CD4-positive, alpha-beta T cell treated with Interleukin-21 for 1 hour (primary cell): ENCODE measurements at places on chromosomes 12 and 14.

DNA sequence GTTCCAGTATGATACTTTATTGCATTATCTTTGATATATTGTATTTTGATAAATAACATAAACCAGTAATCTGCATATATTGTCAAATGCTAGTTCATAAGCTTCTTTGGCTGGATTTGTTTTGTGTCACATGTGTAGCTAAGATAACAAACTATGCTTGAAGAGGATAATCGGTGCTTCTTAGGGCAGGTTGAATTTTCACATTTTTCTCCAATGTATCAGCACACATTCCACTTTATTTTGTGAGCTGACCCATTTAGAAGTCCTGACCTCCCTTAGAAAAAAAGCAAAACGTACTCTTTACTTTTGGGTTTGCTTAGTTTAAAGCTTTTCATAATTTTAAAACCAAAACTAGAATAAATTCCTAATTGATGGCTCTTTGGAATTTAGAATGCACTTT, 277.7 kb upstream of the DDHD1 start:
- no peak for DNase-seq

DNA sequence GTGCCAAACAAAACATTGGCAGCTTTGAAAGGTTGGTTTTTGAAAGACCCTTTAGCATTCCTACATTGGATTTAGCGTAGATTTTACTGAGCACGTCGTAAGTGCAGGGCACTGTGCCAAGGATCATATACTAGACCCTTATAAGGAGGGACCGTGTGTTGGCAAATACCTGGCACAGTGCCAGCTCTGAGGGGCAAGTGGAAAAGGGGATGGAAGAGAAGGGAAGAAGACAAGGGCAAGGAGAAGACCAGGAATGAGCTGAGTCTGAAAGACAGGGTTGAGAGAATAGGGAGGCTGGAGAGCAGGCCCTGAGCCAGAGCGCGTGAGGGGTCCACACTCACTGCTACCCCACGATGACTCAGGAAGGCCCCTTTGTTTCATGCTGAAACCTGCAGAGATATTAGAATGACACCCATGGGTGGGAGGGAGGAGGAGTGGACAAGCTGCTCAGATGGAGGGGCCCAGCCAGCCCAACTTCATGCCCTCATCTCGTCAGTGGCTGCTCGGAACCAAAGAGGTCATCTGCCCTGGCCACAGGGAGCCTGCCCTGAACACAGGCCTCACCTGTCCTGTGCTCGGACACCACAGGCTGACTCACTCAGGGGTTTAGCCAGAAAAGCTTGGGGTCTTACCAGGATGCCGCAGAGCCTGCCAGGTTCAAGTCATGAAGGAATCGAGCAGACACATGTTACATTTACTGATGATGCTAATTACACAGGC, 25.0 kb downstream of the RAB35 start:
- no peak for DNase-seq

DNA sequence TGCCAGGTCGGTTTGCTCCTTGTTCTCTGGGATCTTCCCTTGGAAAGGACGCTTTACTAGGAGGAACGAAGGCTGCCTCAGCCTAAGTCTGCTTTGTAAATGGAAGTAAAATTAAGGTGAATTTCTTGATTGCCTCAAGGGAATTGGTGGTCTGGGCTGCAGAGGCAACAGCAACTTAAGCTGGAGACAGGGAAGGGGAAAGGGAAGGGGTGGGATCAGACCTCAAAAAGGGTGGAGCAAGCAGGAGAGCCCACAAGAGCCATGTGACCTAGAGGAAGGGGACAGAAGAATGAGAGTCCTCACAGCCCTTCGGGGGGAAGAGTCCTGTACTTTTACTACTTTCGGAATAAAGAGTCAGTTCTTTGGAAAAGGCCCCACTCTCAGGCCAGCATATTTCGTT, 147.9 kb downstream of the PPM1H start:
- no peak for DNase-seq

DNA sequence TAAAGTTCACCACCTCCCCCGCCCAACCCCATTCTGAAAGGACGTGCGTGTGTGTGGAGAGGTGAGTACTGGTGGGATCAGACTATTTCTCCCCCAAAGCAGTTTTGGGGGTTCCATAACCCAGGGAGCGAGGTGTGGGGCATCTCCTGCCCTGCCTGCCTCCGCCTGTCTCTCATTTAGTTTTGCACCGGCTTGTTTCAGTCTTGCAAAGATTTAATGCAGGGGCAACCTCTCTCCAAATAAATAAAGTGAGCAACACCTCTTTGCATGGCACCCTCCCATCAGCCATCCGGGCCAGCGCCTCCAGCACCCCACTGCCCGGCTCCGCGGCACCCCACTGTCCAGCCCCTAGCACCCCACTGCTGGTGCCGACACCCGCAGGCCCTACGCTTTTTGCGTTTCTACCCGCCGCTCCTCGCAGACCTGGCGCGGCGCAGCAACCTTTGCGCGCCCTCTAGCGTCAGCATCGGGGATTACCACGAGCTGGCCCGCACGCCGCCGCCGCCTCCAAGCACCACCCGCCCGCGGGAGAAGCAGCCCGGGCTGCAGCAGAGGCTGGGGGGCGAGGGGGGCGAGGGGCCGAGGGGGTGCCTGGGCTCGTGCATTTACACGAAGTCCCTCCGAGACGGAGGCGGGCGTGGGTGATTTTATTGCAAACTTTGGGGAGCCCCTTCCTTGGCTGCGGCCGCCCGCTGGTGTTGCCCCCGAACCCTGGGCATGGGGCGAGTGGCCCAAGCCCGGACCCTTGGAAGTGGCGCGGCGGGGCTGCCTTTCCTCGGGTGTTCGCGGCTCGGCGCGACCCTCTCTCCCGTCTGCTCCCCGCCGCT, 55.8 kb upstream of the VRK1 start:
- peak; percentile 72 for DNase-seq

GRCh38 chr14:85517114-85517688, 12.7 kb upstream of the FLRT2 start:
- DNase-seq: no peak

DNA sequence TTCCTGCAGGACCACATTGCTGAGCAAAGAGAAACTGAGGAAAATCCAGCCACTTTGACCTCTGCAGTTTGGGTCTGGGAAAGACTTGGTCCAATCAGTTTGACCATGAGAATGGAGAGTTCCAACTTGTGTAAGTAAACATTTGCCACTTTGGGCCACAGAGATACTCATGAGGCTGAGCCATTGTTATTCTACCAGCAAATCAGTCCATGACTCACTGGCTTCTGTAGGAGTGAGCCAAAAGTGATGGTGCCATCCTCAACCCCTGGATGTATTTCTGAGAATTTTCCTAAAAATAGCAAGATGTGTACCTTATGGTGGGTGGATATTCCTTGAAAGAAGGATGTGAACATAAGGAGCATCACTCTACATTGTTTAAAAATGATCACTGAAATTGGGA, 192.9 kb upstream of the OR4E1 start:
- no peak for DNase-seq

DNA sequence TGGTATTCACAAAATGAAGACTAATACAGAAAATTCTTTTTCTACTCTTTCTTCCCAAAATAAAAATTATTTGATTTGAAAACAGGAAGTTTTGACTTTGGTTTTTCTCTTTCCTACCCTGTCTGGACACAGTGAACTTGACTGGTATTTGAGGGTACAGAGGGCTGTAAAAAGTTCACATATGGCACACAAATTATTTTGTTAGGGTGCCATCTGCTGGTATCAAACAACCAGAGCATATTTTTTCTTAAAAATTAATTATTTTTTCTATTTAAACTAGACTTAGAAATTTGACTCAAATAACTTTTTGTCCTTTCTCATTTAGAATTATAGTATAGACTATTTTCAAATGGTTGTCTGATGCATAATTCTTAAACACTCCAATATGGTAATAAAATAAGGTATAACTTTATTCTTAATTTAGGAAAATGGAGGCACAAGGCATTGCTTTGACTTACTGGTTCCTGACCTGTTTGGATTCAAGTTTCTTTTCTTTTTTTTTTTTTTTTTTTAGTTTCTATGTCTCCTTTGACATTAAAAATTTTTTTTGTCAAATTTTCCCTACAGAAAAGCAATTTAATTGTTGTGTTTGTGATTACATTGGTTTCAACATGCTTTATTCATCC, 390.6 kb downstream of the PRKD1 start:
- DNase-seq: no peak

GRCh38 chr14:34003691-34004090, 52.8 kb upstream of the EGLN3 start:
- DNase-seq: no peak

GRCh38 chr14:69312608-69313007, 52.6 kb downstream of the GALNT16 start:
- DNase-seq: no peak

DNA sequence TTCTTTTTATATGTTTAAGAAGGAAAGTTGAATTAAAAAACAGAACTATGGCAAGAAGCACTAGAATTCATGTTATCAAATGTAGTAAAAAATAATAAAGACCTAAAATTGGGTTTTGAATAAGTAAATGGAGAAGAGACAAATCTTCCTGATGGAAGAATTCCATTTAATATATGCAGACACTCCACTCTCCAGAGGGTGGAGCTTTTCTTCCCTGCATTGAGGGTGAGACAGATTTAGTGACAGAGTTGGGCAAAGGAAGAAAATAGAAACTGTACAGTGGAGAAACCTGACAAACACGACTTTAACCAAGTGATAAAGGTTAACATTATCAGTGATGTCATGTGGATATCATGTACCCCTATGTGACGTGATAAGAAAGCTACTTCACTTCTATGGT, 217.6 kb downstream of the PRKD1 start:
- no peak for DNase-seq

GRCh38 chr12:132404435-132404855, 75.1 kb upstream of the GALNT9 start:
- no peak for DNase-seq

DNA sequence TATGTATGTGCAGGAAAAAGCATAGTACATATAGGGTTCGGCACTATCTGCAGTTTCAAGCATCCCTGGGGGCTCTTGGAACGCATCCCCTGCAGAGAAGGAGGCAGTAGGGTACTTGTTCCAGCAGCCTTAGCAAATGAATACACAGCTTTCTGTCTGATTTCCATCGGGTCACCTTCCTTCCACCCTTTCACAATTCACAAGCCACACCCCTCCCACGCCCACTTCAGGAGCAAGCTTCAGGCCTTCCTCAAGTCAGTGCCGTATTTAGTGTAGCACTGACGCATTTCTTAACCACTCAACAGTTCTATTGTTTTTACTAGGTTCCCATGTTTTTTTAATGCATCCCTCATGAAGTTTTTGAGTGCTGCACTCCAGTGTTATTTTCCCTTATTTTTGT, 64.2 kb downstream of the CLMN start:
- no peak for DNase-seq

DNA sequence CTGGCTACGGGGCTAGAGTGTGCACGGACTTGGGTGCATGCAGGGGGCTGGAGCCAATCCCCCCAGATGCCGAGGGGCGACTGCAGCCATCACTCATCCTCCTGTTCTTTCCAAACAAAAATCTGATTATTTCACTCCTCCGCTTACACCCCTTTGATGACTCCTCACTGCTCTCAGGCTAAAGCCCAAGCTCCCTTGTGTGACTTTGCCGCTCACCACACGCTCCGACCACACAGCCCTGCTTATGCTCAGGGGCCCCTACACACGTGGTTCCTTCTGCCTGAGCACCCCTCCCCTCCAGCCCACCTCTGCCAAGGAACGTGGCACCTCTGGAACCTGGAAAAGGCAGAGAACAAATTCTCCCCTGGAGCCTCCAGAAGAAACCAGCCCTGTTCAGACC, 13.7 kb downstream of the CHFR start:
- no peak for DNase-seq
